CD4-positive, alpha-beta T cell treated with Interleukin-17A for 4 hours (primary cell): ENCODE measurements at places on chromosomes 6 and 20.
A peak's percentile ranks its signal among the peaks of the same experiment; 100 is the strongest.

GRCh38 chr20:4794846-4795245, 73.1 kb downstream of the PRND start:
- no peak for DNase-seq

DNA sequence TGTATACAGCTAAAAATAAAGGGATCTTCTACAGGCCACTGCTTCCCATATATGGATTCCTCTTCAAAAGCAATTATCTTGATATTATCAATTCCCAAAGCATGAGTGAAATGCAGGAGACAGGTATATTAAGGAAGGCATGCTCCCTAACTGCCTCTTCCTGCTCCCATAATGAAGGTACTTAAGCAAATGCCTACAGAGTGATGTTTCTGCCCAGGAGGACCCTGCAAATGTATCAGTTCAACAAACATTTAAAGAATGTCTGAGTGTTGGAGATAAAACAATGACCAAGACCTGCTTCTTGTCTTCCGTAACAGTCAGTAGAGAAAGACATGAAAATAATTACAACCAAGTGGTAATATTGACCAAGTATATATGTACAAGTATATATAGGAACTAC, 4.2 kb downstream of the UBE2J1 start:
- no peak for DNase-seq

DNA sequence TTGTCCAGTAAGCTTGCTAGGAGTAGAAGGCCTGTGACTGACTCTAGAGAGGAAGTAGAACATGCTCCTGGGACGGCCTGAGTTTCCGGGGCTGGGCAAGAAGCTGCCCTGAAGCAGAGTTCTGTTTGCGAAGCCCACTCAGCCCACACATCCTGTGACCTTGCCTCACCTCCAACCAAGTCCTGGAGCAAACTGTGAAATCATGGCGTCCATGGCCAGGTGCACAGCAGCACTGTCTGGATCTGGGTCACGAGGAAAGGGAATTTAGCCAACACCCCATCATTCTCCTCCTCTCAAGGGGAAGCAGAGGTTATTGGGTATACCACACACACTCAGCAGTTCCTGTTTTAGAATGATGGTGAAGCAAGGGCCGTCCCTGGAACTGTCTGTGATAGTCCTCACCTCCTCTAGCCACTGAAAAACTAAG, 87.5 kb downstream of the CRYBG1 start:
- peak; percentile 43 for DNase-seq

- DNase-seq: no peak
Measured at GRCh38 chr6:135922174-135922573, 70.7 kb downstream of the PDE7B start.

DNA sequence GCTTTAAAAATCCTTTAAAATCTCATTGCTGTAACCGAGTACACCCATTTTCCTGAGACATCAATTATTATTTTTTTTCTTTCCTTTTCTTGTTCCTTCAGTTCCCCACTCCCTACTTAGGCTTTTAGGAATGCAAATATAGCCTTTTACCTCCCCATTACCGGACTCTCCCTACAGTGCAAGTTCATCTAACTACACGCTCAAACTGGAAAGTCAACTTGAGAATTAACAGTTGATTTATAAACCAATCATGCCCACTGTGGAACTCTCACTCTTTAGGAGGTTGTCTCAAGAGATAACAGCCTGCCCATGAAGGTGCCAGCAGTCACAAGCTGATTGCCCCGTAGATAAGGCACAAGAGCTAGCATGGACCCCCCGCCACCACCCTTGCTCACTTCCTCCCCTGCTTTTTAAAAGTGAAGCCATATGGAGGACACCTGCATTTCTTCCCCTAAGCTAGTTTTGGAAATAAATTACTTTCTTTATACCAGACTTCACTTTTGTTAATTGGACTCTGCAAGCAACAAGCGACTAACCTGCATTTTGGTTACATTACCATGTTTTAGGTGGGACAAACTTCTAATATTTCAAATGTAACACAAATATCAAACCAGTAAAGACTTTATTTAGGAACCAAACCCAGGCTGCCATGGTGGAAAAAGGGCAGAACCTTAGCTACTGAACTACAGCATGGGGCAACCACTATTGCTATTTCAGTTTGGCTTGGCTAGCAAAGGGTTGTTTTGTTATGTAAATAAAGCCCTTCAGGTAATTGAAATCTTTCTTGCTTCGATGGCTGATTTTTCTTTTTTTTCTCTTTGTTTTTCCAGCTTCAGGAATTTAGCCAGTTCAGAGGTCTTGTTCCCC, 34.9 kb downstream of the UBD start:
- DNase-seq: no peak

GRCh38 chr6:144804246-144804790, 519.2 kb downstream of the UTRN start:
- no peak for DNase-seq

DNA sequence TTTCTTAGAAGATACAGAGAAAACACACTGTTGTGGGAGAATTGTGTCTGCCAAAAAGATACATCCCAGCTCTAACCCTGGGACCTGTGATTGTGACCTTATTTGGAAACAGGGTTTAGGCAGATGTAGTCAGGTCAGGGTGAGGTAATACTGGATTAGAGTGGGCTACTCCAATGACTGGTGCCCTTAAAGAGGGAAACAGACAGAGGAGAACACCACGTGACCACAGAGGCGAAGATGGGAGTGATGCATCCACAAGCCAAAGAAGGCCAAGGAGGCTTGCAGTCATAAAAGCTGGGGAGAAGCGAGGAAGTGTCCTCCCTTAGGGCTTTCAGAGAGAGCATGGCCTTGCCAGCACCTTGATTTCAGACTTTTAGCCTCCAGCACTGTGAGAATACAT, 35.6 kb downstream of the SLC52A3 start:
- no peak for DNase-seq

GRCh38 chr6:26234421-26235301, 130.3 kb upstream of the BTN3A2 start:
- peak; percentile 72 for DNase-seq

- DNase-seq: no peak
Measured at GRCh38 chr6:96465321-96465903, 56.2 kb upstream of the UFL1 start.

GRCh38 chr6:33904050-33904746, 100.4 kb upstream of the MLN start:
- DNase-seq: peak; percentile 73

DNA sequence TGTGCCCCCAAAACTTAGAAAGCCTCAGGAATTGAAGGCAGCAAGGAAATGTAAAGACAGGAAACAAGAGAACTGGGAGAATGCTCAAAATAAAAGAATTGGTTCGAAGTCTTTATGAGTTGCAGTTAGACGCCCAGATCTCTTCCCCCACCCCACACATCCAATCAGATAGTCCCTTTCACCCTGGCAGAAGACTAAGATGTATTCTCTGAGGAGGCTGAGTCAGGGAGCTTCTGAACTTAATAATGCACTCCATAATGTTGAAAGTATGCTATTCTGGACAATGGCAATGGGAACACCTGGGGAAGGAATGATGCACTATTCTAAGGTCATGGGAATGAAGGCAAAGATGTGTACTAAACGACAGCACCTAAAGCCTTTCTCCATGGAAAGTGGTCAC, 173.6 kb downstream of the MTFR2 start:
- DNase-seq: no peak

GRCh38 chr6:15096894-15097837, 148.7 kb upstream of the JARID2 start:
- no peak for DNase-seq

DNA sequence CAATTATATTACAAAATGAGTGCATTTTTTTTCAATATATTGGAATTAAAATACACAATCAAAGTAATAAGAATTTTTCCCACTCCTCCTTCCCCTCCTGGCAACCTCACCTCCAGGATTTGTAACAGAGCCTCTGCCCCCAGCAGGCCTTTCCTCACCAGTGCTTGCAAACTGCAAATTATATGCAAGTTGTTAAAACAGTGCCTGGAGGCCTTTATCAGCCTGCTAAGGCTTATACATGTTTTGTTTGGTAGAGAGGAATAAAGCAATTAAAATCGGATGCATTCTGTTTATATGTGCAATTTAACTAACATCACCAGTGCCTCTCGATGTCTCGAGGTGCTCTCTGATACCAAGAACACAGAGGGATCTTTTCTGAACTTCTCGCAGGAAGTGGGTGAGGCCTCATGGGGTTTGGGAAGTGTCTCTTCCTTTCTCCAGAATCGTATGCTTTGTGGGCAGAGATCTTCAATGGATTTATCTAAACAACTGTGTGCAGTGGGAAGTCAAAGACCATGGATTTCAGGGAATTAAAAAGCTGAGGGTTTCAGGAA, 186.8 kb downstream of the CDH26 start:
- no peak for DNase-seq

- DNase-seq: no peak
Measured at GRCh38 chr20:25216199-25216945, 20.9 kb downstream of the ENTPD6 start.

GRCh38 chr20:687468-688203, 12.0 kb upstream of the SCRT2 start:
- DNase-seq: no peak

- DNase-seq: no peak
Measured at GRCh38 chr6:169240591-169241390, 12.9 kb downstream of the THBS2 start.

DNA sequence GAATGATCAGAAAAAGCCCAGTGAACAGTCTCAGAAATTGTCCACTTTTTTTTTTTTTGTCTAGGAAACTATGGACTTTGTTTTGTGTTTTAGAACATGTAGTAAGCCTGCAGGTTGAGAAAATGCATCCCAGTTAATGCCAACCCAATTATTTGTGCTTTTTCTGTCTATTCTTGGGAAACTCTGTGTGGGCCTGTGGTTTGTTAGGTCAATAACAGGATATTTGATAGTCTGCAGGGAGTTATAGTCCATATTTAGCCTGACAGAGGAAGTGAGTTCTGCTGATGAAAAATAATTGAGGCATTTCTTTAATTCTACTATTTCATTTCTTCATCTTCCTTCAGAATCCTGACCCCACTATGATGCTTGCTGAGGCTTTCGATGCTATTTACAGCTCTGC, 154.0 kb upstream of the LAMP5 start:
- DNase-seq: no peak

DNA sequence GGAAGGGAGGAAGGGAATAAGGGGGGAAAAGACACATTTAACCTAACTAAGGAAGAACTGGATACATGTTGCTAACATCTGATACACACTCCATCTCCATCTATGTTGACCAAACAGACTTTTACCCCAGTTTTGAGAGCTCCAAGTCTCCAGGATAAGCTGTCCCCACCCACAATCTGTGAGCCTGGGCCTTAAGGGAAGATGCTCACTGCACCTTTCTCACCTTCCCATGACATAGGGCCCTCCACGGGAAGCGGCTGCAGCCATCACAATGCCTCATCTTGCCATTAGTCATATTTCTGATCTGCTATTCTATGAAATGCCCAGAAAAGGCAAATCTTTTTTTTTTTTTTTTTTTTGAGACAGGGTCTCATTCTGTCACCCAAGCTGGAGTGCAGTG, 126.6 kb upstream of the SALL4 start:
- DNase-seq: no peak

DNA sequence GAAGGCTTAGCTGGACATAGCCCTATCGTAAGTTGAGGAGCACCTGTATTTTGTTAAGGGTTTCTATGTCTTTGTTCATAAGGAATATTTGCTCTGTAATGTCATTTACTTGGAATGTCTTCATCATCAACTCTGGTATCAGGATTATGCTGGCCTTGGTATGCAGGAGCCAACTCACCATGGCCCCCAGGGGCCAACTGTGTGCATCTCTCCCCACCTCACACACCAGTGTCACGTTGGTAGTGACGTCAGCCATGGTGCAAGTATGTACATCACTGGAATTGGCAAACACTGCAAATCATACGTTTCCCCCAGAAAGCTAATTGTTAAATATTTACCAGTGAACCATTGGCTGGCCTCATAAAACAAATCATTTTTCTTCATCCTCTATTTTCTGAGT, 70.8 kb downstream of the YTHDF1 start:
- no peak for DNase-seq

- DNase-seq: no peak
Measured at GRCh38 chr6:128499079-128499731, 21.2 kb downstream of the PTPRK start.

GRCh38 chr20:24720957-24721356, 228.1 kb upstream of the CST7 start:
- no peak for DNase-seq

- no peak for DNase-seq
Measured at GRCh38 chr6:45591306-45591705, 213.6 kb upstream of the SUPT3H start.

DNA sequence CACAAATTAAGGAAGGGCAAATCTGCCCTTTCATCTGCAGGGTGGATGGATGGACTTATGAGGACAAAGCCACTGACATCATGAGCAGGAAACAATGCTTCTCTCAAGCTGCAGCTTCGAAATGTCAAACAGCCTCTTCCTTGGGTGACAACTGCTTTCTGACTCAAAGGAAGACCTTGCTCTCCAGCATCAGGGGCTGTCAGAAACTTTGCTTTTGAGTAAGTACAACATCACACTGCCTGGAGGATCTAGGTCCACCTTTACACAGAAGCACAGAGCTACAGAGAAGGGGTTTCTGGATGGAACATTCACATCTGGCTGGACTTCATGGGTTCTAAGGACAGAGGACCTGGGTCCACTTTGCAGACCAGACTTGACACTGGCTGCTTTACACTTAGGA, 5.9 kb downstream of the CST1 start:
- no peak for DNase-seq

- no peak for DNase-seq
Measured at GRCh38 chr20:1595333-1595732, 24.5 kb downstream of the SIRPB1 start.

- DNase-seq: peak; percentile 37
Measured at GRCh38 chr20:34891166-34892062, 15.0 kb downstream of the ACSS2 start.

- DNase-seq: no peak
Measured at GRCh38 chr6:137754366-137754765, 112.7 kb upstream of the TNFAIP3 start.
